ENCODE measurements at places on chromosomes 4 and X.

- DNase-seq = no peak
Observed at GRCh38 chr4:144357975-144358374, 217.5 kb upstream of the GYPA start.

DNA sequence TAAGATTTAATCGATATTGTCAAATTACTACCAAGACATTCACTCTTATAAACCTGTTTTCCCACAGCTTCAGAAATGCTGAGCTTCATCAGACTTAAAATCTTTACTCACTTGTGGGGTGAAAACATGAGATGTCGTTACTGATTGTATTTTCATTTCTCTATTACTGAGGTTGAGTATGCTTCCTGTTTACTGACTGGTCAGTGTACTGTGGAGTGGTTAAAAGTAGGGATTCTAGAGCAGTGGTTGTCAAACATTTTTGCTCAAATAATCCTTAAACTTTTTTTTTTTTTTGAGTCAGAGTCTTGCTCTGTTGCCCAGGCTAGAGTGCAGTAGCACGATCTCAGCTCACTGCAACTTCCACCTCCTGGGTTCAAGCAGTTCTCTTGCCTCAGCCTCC lies 50.3 kb downstream of the NSUN7 start:
- no peak for DNase-seq

GRCh38 chrX:12874581-12874980 lies 7.7 kb downstream of the TLR7 start:
- no peak for DNase-seq

DNA sequence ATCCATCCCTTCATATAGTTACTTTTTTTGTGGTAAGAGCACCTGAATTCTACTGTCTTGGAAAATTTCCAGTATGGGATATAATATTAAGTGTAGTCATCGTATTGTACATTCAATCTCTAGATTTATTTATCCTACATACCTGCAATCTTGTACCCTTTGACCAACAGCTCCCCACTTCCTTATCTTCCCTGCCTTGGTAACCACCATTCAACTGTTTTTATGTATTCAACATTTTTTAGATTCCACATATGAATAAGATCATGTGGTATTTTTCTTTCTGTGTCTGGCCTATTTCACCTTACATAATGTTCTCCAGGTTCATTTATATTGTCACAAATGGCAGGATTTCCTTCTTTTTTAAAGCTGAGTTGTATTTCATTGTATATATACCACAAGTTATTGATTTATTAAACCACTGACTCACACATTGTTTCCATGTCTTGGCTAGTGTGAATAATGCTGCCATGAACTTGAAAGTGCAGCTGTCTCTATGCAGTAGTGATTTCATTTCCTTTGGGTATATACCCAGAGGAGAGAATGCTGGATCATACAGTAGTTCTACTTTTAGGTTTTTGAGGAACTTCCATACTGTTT lies 572.5 kb downstream of the MAGEB5 start:
- DNase-seq = no peak

DNA sequence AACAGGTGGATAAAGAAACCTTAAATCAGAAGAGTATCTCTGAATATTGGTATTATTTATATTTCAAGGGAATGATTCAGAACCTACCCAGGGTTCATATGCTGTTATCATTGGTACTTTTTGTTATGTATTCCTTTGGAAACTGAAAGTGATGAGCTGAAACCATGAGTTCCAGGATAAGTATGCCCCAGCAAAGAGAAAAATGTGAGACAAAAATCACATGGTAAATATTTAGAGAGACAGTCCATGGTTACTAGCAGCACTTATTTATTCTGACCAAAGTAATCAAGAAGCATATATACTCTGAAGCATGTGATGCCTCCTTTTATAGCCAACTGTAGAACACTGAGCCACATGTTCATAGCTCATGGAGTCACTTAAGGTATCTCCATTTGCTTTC lies 277.7 kb downstream of the ARAP2 start:
- DNase-seq = no peak

- no peak for DNase-seq
Observed at GRCh38 chr4:38266616-38267015, 306.4 kb downstream of the PTTG2 start.

DNA sequence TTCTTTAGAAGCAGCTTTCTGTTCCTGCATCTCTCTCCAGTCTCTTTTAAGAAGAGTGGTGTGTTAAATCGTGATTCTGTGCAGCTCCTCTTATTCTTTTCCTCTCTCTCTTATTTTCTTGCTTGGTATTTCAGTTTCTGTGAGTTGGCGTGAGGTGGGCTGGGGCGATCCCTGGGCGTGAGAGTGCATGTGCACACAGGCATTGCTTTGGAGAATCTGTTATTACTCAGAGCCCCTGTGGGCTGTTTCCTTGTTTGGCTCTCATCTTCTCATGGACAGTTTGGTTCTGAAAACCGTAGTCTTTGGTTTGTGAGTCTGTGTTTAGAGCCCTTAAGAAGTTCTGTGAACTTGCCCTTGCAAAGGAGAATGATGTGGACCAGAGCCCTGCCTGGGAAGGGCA lies 97.2 kb upstream of the CLNK start:
- DNase-seq = no peak

All from T-helper 22 cell (primary cell).